Lower leg skin (tissue), 4 donors: ENCODE measurements at places on chromosomes 7 and 10. TPM values are rescaled to one million over a fixed set of nuclear protein-coding genes. Genes with fewer than 3 reads are reported as not detected.

DNA sequence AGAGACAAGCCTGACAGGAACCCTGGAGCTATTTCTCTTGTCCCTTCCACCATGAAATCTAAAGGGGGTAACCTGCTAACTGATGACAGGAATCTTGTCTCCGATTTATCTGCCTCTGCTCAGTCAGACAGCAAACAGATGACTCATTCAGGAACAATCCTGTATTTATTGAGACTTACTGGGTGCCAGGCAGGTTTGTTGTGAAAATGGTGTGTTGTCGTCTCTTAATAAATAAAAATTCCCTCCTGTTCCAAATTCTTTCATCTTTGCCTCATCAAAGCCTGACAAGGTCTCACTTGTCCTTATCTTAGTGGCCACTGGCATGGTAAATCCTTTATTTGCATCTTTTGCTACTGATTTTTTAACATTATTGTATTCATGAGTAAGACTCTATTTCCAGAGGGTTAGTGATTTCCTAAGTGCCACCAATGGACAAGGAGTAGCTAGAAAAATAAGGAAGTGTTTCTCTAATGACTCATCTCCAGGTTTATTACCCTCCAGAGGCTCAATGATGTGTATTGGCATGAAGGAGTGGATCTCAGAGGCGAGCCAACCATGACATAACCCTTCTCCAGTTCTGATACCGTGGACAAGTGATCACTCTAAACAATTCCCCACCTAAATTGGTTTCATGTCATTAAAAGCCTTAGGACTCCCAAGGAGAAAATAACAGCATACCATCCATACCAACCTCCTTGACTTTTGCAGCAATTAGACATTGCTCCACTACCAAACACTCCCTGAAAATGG lies 724.0 kb downstream of the GRID1 start:
- DNase-seq, result peak; percentile 62

DNA sequence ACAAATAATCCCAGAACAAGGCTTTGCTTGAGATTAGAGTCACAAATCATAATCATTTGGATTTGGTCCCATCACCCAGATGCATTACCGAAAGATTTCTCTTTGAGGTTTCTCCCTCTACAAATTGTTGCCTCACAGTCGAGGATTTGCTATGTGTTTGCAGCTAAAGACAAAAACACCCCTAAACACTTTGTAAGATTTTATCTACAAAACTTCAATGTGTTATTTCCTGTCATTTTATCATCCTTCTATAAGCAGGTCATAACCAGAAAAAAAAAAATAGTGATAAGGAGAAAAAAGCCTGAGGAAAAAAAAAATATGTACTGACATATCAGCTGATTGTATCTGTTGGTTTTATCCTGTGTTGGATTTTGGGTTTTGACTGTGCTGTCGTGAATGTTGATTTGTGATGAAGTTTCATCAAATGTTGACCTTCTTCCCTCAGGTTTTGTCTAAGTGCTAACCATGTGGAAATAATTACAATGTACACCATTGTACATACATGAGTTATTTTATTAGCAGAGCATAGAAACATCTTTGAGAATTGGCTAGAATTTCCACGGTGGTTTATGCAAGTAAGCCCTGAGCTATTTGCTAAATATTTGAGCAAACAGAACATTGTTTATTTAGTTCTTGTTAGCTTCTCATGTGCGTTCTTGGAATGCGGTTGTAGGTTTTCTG lies 274.4 kb downstream of the NEBL start:
- no peak for DNase-seq

DNA sequence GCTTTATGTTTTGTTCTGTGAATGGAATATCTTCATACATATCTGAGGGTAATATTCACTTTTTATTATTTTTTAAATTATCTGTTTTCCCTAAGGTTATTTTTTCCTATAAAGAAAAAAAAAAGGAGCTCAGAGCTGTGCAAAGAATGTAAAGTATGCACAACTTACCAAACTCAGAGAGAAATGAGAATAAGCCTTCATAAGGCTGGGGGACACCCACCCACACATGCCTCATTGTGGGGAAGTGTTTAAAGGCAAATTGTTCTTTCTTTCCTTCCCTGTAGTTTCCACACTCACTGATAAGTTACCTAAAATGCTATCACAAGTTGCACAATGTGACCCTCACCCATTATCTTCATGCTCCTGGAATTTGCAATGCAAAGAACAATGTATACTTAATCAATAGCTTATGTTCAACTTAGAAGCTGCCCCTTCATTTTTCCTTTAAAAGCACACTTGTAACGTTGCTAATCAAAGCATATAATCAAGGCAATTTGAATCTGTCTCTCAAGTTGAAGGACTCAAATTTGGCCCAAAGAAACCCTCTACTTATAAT lies 108.1 kb downstream of the GNAT3 start:
- DNase-seq, result no peak

The TBX20 gene
- not detected for total RNA-seq

The PMPCB gene
- total RNA-seq, result 49.5 TPM

The RAPGEF5 gene
- total RNA-seq, result 47.7 TPM
